ENCODE measurements at places on chromosomes 5 and 9.

GRCh38 chr9:131169563-131170240 is 44.3 kb downstream of the NUP214 start:
- no peak for DNase-seq

- no peak for DNase-seq
These were observed 371.1 kb upstream of the ZNF608 start for GRCh38 chr5:125117566-125117965.

- DNase-seq: peak; percentile 88
These were observed at the start of gene B4GALT7 for GRCh38 chr5:177599731-177600507. B4GALT7 (plus strand) TSS chr5:177600132; CDS start chr5:177600211, 79 bp downstream.

DNA sequence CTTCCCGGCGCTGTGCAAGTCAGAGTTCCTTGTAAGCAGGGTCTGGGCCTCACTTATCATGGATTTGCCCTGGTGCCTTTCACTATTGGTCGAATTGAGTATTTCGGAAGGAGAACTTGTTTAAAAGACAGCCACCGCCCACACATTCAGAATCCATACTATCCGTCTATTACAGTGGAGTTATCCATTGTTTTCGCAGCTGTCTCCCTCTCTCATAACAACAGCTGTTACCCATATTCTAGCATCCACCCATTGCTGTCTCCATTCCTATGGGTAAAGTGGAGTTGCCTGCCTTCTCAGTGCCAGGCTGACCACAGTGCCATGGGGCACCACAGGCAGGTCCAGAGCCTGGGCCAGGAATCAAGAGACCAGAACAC is 20.2 kb downstream of the FAXDC2 start:
- DNase-seq: no peak

DNA sequence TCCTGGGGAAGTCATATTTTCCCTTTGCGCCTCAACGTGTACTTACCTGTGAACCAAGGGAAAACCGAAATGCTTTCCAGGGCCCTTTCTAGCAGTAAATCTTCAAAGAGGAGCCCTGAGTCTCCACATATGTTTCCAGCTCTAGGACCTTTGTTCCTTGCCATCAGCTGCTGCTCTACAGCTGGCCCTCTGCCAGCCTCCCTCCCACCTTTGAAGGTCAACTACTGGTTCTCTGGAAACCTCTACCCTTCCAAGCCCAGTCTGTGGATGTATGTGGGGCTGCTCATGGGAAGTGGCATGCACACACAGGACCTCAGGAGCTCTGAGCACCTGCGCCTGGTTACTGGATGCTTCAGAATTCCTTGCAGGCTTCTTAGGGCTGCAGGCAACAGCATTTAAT is 117.2 kb downstream of the PSD2 start:
- no peak for DNase-seq

DNA sequence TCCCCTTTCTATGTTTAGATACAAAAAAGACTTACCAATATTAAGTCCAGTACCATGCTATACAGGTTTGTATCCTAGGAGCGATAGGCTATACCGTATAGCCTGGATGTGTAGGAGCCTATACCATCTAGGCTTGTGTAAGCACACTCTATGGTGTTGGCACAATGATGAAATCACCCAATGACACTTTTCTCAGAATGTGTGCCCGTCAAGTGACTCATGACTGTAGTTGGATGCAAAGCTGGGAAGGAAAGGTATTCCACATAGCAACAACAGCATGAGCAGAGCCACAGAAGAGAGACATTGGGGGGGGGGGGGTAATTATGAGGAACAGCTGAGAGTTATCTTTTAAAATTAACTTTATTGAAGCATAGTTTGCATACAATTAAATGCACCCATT is 63.2 kb downstream of the TTLL11 start:
- no peak for DNase-seq

Data from cardiac muscle cell (in vitro differentiated cells and primary cell).